Cardiac muscle cell (in vitro differentiated cells and primary cell): ENCODE measurements at places on chromosomes 16 and 17. TPM values are rescaled to one million over a fixed set of nuclear protein-coding genes. Genes with fewer than 3 reads are reported as not detected.

- DNase-seq = no peak
Measured at GRCh38 chr17:7403043-7403726, 712 bp downstream of the TMEM256 start.

- DNase-seq = no peak
Measured at GRCh38 chr17:68511254-68511670, 968 bp upstream of the PRKAR1A start.

GRCh38 chr16:22670551-22671041 lies 143.4 kb upstream of the HS3ST2 start:
- no peak for DNase-seq

- DNase-seq = no peak
Measured at GRCh38 chr17:50620858-50621257, 13.8 kb upstream of the ABCC3 start.

DNA sequence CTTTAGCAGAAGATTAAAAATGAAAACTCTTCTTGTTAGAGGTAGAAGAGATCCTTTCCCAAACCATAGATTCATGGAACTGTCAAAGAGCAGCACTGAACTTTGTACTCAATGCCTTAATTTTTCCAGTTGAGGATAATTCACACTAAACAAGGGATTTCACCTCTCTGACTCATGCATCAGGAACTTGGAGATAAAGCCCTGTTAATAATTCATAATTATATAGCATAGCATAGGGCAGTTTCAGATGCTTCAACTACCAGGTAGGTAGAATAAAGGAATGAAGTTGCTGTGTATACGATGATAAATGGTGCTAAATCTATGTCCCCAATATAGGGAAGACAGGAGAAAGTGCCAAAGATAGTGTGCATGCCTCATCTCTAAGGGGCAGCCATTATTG lies 450.4 kb downstream of the MAF start:
- no peak for DNase-seq

DNA sequence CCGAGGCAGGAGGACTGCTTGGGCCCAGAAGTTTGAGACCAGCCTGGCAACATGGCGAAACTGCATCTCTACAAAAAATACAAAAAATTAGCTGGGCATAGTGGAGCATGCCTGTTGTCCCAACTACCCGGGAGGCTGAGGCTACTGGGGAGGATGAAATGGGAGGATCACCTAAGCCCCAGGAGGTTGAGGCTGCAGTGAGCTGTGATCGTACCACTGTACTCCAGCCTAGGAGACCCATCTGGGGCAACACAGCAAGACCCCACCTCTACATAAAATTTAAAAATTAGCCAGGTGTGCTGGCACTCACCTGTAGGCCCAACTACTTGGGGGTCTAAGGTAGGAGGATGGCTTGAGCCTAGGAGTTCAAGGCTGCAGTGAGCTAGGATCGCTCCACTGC lies 1.8 kb downstream of the PAM16 start:
- no peak for DNase-seq

DNA sequence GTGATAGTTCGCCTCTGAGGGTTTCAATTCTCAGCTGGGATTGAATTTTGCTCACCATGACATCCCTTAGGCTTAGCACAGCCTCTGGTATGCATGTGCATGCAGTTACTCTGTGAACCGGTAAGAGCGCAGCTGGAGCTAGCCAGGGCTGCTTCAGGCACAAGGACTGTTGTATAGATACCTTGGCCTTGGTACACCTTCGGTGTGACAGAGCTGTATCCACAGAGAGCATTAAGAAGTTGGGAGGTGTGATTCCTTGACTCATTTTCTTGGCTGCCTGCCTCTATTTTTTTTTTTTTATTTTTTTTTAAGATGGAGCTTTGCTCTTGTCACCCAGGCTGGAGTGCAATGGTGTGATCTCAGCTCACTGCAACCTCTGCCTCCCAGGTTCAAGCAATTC lies 2.2 kb upstream of the NUTF2 start:
- no peak for DNase-seq

DNA sequence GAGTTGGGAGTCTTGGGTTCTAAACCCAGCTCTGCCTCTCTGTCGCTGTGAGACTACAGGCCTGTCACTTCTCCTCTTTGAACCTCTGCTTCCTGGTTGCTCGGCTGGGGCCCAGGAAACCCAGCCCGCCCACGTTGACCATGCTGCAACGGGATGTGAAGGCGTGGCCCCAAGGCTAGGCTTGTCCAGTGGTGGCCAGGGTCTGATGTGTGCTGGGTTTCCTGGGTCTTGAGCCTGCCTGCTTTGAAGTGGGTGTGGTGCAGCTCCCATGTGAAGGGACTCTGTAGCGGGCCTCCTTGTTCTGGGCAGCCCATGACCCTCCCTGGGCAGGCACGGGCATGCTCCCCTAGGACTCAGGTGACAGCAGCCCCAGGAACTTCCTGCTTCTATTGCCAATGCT lies 82.3 kb downstream of the SDR42E1 start:
- DNase-seq = no peak

DNA sequence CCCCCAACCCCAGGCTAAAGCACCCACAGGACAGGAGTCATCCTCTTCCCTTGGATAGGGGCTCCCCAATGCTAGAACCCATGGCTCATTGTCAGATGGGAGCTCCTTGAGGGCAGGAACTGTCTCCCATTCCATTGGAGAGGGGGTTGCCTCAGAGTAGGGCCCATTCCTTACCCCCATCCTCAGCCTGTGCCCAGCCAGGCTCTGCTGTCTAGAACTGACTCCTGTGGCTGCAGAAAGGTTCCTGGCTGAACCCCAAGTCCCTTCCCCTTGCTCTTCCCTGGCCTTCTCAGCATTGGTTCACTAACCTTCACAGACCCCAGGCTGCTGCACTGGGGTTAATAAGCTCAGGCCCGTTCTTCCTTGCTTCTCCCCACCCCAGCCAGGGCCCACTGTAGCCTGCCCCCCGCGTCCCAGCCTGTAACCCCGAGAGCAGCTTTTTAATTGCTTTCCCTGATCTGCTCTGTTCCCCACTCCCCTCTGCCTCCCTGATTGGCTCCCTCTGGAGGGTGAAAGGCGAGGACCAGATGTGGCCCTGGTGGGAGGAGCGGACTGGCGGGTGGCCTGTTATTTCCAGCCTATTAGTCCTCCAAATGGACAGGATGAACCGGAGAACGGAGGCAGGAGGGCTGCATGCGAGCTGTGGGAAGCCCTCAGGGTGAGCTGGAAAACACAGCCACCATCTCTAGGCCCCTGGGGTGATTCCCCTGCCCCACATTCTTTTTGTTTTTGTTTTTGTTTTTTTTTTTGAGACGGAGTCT lies 6.0 kb upstream of the GFAP start:
- no peak for DNase-seq

- DNase-seq = peak; percentile 32
Measured at GRCh38 chr16:73888840-73889490, 407.6 kb upstream of the PSMD7 start.

Gene LGALS9B
- polyA plus RNA-seq = not detected in 2 replicates

Gene STX1B
- 5.6 and 8.0 TPM in 2 replicates for polyA plus RNA-seq

DNA sequence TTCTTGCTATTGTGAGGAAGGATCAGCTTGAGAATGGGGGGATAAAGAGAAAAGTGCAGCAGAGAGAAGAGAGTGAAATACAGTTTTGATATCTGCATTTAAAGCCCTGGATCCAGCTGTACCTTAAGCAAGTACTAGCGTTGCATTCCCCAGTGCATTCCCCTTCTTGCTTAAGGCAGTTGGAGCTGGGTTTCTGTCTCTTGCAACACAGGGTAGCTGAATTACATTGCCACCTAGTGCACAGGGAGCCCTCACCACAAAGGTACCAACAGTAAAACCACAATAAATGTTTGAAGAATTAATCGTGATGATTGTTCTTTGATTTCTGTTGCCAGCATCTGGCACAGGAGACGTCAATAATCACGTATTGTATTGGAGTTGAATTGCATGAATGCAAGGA lies 588.7 kb downstream of the RBFOX1 start:
- peak; percentile 35 for DNase-seq

DNA sequence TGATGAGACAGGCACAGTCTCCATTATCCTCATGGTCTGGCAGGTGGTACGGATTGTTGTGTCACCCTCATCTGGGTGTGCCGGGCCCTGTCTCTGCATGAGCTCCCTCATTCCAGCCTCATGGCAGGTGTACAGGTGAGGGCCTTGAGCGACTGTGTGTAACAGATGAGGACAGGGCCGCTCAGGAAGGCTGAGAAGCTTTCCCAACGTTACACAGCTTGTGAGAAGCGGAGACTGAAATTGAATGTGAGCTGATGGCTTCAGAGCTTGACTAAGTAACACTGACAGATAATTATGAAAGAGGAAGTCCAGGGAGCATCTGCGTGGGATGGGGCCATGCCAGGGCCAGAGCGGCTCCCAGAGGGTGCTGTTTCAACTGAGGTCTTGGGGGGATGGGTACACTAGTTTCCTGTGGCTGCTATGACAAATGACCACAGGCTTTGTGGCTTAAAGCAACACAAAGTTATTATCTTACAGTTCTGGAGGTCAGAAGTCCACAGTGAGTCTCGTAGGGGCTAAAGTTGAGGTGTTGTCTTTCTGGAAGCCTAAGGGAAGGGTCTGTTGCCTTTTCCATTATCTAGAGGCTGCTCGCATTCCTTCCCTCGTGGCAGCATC lies 36.7 kb downstream of the CMIP start:
- DNase-seq = no peak

Gene RPL19
- 761 and 822 TPM in 2 replicates for polyA plus RNA-seq

Gene QPRT
- 213 and 266 TPM in 2 replicates for polyA plus RNA-seq

DNA sequence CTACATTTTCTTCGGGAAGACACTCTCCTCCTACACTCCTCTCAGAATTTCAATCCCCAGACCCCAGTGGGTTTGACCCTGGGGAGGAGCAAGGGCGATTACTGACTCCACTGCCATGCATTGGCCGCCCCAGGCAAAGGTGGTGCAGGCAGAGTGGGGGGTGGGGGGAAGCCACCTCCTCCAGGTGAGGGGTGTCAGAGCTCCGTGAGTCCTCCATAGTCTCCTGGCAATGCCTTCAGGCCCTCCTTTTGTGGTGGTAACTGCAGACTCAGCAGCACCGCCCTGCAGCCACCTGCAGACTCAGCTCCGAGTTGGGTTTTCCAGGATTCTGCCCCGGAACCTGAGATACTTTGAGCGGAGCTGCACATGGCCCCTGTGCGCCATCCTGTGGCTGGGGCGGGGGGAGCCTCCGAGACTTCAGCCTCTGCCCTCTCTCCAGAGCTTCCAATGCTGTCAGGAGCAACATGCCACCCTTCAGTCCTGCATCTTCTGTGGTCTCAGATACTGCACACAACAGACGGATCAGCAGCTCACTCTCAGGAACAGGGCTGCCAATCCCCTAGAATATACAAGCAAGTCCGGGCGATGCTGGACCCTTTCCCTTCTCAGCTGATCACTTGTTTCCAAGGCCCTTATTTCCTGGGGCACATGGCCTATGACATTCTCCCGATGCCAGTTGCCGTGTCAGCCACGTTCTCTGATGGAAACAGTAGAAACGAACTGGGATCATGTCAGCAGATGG lies 2.4 kb upstream of the SLC47A2 start:
- DNase-seq = no peak

- DNase-seq = peak; percentile 47
Measured at GRCh38 chr17:63378411-63379375, 67.4 kb downstream of the CYB561 start.

- peak; percentile 61 for DNase-seq
Measured at GRCh38 chr17:57600074-57600473, 145.0 kb downstream of the CCDC182 start.

Gene KCNJ12
- polyA plus RNA-seq = 5.9 and 11.6 TPM in 2 replicates

- peak; percentile 12 for DNase-seq
Measured at GRCh38 chr16:84800158-84800978, 19.4 kb upstream of the CRISPLD2 start.

DNA sequence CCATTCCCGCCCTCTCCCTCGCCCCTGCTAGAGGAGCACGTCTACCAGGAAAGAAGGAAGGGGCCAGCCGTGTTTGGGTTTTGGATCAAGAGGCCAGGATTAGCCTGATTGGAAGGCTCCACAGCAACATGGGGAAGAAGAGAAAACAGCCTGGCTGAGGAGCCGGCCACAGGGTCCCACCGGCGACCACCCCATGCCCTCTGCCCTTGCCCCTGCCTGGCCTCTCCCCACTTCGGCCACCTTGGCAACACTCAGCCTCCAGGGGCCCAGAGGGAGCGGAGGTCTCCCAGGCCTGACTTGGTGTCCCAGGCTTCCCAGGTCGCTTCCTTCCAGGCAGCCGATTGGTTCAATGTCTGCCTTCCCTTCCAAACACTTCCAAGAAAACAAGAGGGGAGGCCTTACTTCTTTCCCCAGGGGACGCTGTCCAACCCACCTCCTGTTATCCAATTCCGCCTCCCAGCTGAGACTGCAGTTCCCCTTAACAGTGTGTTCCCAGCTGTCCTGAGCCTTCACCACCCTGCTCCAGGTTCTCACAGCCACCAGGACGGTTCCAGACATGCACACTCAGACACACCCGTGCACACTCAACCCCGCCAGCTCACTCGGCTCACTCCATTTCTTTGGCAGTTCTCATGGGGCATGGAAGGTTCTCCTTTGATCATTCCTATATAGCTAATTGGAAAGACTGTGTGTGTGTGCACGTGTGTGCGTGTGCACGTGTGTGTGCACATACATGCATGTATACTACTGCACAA lies 65.4 kb downstream of the RBFOX3 start:
- DNase-seq = no peak

DNA sequence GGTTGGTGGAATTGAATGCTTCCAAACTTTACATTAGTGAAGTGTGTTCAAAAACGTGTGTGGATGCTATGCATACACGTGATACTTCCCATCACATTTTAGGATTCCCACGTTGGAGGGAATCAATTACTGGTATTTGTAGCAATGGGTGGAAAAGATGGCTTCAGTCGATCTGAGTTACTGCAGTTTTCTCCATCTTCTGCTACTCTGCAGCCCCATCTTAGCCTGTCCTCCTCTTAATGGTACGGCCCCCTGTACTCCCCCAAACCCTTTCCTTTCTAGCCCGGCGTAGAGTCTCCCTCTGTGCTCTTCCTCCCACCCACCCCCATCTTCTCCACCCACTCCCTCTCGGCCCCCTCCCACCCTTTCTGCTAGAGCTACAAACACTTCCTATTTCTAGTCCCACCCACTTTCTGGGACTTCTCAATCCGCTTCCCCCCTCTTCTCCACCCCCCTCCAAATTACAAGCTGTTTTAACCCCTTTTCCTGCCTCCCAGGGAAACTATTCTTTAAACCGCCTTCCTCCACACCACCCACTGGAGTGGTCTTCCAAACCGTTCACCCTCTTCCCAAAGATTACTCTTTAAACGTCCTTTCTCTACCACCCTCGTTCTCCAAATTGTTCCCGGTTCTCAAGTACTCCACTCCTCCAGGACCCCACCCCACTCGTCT lies 1.1 kb downstream of the CHTF8 start:
- DNase-seq = peak; percentile 42

DNA sequence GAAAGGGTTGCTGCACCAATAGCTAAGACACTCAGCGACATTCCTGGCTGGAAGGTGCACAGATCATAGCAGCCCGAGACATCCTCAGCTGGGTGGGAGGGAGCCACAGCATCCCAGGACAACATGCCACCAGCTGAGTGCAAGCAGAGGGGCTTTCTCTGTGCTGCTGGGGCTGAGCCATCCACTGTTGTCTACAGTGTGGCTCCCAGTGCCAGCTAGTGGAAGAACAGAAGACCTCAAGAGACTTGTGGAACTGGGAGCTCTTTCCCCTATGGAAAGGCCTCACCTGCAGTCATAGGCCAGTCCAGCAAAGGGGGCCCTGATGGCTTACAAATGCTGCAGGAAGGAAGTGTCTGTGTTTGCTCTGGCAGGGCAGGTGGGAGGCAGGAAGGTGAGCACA lies 131.0 kb downstream of the C16orf78 start:
- DNase-seq = no peak

Gene GPR179
- 0.12 TPM in 1 of 2 replicates, not detected in the other for polyA plus RNA-seq
